ENCODE measurements at places on chromosomes 12 and 14.

DNA sequence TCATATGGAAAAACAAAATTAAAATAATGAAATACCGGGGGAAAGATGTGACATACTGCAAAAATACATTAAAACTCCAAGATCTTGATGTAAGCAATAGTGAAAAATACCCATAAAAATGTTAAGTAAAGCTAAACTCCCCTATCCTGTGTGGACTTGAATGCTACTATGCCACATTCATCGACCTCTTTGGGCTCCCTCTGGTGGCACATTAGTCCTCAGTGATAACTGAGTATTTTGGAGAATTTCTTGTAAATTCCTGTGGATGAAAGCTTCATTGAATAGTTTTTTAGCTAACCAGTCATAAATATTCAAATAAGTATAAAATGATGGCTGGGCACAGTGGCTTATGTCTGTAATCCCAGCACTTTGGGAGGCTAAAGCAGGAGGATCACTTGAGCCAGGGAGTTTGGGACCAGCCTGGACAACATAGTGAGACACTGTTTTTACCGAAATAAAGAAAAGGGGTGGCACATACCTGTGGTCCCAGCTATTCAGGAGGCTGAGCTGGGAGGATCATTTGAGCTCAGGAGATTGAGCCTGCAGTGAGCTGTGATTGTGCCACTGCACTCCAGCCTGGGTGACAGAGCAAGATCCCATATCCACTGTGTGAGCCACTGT, 42.4 kb upstream of the SGPP1 start:
- DNase-seq, result peak; percentile 75

DNA sequence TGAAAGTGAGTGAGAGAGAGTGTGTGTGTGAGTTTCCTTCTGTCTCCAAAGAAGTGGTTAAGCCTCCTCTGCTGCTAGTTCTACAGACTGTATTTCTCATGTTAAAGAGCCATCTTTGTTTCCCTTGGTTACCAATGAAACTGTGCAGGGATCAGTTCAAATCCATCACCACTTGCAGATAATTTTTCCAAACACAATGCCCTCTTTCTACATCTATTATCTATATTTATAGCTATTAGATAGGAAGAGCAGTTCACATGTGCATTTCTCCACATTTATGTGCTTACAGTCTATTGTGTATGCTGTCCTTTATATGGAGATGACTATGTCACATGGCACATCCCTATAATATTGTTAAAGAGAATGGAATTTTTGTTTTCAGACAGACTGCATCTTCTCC, 2.2 kb upstream of the DAAM1 start:
- DNase-seq, result no peak

GRCh38 chr12:69330475-69331473, 17.4 kb upstream of the LYZ start:
- DNase-seq, result peak; percentile 58

- DNase-seq, result no peak
These were observed 100.6 kb upstream of the GRIP1 start for GRCh38 chr12:66779466-66779865.

- DNase-seq, result no peak
These were observed 51.3 kb upstream of the A2ML1 start for GRCh38 chr12:8771072-8771471.

DNA sequence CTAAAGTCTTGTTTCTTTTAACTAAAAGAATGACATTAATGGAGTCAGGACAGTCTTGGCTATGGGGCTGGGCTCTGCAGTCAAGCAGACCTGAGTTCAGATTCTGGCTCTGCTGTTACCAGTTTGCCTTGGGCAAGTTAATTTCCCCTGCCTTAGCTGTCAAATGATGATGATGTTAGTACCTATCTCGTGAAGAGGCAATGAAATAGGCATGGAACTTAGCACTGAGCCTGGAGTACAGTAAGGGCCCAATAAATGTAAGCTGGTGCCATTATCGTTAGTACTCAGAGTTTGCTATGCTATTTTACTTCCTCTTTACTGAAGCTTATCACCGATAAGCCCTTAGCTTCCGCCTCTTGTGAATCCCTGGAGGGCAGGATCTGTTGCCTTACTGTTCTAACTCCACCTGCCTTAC, 8.5 kb downstream of the FBXW8 start:
- peak; percentile 11 for DNase-seq

DNA sequence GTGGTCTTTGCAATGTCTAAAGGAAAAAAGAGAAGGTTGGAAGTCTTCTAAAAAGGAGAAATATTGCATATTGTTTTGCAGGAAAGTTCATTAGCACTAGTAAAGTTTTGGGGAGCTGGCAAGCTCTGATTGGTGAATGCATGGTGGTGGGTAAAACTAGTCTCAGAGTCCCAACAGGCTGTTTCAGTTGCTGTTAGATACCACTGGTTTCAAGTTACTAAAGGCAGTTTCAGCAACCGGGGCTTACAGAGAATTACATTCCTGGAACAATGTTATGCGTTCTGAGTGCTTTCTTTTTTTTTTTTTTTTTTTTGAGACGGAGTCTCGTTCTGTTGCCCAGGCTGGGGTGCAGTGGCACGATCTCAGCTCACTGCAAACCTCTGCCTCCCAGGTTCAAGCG, 208.2 kb downstream of the EPS8 start:
- no peak for DNase-seq

GRCh38 chr12:67716817-67717216, 68.3 kb downstream of the DYRK2 start:
- no peak for DNase-seq

GRCh38 chr12:92735131-92735721, 32.4 kb downstream of the PLEKHG7 start:
- DNase-seq, result no peak

GRCh38 chr14:78767436-78767835, 597.3 kb downstream of the NRXN3 start:
- no peak for DNase-seq

GRCh38 chr14:76717508-76718290, 43.6 kb upstream of the VASH1 start:
- DNase-seq, result no peak

- DNase-seq, result no peak
These were observed 36.1 kb downstream of the DHX37 start for GRCh38 chr12:124952801-124953200.

GRCh38 chr12:122078141-122079032, at the start of gene MLXIP:
MLXIP (plus strand) TSS chr12:122078756; CDS start chr12:122078854, 98 bp downstream.
- peak; percentile 98 for DNase-seq

DNA sequence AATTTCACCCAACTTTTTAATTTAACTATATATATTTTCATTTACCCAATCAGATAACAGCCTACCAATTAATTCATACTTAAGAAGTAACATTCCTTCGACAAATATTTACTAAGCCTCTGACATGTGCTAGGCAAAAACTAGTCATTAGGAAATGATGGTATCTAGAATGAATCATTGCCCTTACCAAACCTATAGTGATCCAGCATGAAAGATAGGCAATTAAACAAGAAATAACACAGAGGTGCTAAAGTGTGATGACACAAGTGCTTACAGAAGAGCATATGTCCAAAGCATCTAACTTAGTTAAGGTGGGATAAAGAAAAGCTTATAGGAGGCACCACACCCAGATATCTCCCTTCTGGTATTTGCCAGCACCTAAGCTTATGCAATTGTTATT, 166.5 kb upstream of the RASSF8 start:
- no peak for DNase-seq

- DNase-seq, result no peak
These were observed 199.7 kb upstream of the ATXN7L3B start for GRCh38 chr12:74337951-74338350.

DNA sequence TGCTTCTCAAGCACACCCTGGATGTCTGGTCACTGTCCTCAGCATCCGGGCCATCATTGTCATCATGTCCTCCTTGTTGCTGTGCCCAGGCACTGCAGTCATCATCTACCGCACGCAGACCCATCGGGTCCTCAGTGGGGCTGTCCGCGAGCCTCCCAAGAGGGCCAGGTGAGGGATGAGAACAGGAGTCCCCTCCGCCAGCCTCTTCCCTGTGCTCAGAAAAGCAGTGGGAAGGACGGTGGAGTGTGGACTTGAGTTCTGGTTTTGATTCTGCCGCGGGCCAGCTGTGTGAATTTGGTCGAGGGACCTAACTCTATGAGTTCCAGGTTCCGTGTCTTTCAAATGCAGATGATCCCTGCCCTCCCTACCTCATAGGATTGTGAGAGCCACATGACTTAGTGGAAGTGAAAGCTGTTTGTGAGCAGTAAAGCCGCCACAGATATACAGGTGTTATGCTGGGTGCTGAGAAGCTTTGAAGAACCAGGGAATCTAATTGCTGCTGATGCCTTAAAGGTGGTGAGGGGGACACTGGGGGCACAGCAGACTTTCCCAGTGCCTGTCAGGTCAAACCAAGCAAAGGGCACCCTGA, 122.9 kb upstream of the RAP1B start:
- no peak for DNase-seq

GRCh38 chr14:65751510-65751909, 339.0 kb downstream of the FUT8 start:
- DNase-seq, result no peak

DNA sequence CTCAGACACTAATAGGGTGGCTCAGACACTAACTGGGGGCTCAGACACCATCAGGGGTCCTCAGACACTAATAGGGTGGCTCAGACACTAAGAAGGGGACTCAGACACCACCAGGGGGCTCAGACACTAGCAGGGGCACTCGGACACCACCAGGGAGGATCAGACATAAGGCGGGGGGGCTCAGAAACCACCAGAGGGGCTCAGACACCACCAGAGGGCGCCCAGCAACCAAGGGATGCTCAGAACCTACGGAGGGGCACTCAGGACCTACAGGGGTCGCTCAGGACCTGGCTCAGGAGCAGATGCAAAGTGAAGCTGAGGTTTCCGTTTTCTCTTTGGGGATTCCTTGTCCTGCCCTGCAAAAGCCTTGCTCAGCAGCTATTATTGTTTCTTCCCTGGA, 448.5 kb downstream of the TMEM121 start:
- peak; percentile 52 for DNase-seq

GRCh38 chr12:68506619-68507018, 104.1 kb upstream of the RAP1B start:
- no peak for DNase-seq

DNA sequence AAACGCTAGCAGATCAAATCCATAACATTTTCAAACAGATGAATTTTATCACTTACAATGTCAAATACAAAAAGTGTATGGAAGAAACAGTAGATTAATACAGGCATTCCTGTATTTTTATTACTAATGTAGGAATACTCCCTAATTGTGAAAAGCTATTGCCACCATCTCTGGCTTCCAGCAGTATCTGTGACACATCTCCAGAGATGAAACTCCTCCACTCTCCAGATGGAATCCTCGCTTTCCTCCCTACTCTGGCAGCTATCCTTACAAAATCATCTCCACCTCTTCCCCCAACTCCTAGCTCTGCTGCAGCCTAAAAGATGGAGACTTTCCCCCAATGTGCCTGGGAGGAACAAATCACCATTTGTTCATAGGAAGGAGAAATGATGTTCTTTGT, 211.4 kb downstream of the SSPN start:
- no peak for DNase-seq

GRCh38 chr12:27975222-27976136, 2.9 kb upstream of the PTHLH start:
- no peak for DNase-seq

GRCh38 chr14:23376482-23377197, at the start of gene CMTM5:
CMTM5 (plus strand) TSS chr14:23377046; CDS start chr14:23377252, 206 bp downstream.
- DNase-seq, result no peak

- peak; percentile 57 for DNase-seq
These were observed 151.6 kb upstream of the OR4E1 start for GRCh38 chr14:21825149-21825743.

- DNase-seq, result no peak
These were observed 8.2 kb upstream of the ZNF410 start for GRCh38 chr14:73878436-73878835.

DNA sequence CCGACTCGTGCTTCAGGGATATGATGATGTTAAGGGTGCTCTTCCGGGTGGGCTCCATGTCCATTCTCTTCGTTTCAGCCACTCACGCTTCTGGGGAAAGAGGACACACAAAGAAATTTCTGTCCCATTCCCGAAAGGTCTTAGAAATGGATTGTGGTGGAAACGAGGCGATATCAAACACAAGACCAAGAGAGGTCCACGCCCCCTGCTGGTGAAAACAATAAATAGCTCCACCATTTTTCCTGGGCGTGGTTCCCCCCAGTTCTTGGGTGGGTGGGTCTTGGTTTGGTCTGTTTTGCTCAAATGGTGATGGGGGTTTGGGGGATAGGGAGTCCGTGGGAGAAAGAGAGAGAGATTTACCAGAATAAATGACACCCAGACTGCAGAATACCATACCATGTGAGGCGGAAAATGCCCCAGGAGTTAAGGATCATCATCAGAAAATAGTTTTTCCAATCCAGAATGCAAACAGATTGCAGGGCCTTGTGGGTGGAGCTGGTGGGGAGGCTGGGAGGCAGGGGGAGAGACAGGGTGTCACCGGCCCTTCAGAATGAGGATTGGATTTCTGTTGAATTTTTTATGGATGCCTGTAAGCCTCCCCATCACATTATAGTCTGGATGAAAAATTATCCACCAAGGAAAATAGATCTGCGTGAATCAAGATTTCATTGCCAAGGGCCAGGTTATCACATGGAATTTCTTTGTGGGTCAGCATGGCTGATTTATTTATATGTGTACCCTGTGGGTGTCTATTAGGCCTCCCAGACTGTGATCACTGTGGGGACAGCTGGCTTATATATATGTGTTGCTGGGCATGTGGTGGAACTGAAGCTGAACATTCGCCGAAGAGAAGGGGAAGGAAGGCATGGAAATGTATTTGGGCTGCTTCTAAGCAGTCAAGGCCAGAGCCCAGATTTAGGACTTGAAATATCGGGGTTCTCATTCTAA, 55.8 kb downstream of the SRRM4 start:
- peak; percentile 41 for DNase-seq

DNA sequence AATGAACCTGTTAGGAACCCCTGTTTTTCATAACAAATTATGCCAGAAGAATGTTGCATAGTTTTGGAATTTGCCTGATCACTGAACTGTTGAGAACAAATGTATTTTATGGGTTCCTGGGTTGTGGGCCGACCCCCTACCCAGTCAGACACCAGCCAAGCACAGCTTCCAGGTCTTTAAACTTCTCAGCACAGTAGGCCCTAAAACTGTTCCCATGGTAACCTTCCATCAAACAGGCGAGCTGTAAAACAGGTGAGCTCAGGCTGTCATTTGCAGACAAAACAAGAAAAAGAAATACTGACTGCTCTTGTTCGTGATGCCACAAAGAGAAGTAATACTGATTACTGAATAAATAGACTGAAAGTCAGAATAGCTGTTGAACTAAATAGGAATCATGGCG, 147.0 kb downstream of the PTPRO start:
- DNase-seq, result no peak

GRCh38 chr12:9391815-9392214, 183.6 kb upstream of the PZP start:
- DNase-seq, result no peak

DNA sequence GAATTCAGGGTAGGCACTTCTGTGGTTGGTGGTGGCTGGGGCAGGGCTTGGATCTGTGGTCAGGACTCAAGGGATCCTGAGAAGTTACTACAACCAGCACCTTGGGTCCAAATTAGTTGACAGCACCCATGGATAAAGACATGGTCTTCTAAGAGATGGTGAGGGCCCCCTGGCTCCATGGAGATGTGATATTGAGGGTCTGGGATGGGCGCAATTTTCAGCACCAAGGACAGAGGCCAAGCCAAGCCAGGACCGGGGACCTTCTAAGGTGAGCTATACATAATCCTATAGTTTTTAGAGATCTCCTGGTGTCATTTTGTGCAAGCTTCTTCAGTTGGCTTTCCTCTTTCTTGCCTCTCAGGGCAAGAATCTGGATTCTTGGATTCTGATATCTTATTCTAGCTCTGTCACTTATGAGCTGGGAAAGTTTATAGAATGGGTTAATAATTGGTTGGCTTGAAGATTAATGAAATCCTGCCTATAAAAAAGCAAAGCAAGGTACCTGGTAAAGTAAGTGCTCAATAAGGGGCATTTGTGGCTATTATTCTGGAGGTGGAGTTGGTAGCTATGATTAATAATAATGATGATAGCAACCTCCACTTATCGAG, 130.1 kb upstream of the LHX5 start:
- no peak for DNase-seq

All from suppressor macrophage (primary cell).